ENCODE measurements at places on chromosomes 5 and 9.

GRCh38 chr9:137638680-137639079 lies 19.9 kb downstream of the EHMT1 start:
- no peak for DNase-seq

DNA sequence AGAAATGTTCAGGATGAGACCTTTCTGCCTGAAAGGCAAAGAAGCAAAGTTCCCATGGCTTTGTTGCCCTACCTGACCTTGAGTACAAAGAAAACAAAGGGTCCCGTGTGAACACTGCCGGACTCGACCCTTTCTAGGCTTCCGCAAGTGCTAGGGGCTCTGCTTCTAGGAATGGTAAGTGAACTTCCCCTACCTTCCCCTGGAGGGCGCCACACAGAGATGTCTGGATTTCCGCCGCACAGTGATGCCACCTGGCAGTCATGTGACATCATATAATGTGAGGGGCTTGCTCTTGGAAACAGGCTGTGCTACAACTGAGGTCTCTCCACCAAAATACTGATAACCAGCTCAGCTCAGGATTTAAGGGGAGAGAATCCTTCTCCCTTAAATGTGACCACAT lies 56.6 kb downstream of the HSD17B3 start:
- no peak for DNase-seq

GRCh38 chr5:113181853-113182490 lies 205.4 kb downstream of the DCP2 start:
- DNase-seq, result no peak

DNA sequence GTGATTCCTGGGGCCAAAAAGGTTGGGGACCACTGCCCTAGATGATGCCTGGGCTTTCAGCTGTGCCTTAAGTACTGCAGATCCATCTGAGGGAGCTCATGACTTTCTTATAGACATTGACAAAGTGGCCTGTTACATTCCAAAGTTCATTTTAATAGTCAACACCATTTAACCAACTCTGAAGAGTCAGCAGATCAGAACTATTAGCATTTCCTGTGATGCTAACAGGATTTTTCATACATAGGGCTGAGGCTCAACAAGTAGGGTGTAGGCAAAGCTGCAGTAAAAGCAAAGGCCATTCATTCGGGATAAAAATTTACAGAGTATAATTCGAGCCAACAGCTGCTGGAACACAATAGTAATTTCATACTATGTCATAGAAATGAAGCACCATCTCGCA lies 105.4 kb downstream of the LPAR1 start:
- DNase-seq, result no peak

GRCh38 chr9:75176037-75176436 lies 87.7 kb downstream of the OSTF1 start:
- DNase-seq, result no peak

- no peak for DNase-seq
These were observed 21.4 kb downstream of the ZNF608 start for GRCh38 chr5:124725040-124725434.

DNA sequence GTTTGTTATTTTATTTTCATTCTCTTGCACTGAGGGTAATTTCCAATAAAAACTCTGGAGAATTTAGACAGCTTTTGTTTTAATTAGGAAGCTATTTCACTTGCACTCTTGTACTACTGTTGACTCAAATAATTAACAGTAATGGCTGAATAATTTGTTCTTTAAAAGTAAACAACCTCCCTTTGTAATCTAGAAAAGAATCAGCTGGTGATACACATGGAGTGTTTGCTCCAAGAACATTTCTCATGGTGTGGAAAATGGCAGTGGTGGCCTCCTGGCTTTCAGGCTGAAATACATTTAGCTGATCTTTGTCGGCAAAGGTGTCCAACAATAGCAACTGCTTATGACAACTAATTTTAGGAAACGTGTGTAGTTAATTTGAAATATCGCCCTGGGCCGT lies 129.4 kb downstream of the C9orf152 start:
- DNase-seq, result no peak

DNA sequence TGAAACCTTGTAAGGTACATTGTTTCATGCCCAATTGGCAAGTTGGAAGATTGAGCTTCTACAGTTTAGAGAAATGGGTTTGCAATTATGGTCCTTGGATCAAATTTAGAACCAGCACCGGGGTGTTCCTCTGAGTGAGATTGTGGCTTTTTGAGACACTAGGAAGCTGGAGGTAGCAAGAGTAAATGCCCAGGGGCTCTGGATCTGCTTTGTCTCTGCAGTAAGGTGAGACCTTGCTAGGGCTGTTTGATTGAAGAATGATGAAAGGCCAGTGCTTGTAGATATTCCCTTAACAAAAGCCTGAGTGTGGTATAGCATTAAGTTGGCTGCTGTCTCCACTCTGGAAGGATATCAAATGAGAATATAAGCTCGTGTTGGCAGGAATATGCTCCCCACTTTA lies 36.0 kb downstream of the WWC1 start:
- DNase-seq, result no peak

DNA sequence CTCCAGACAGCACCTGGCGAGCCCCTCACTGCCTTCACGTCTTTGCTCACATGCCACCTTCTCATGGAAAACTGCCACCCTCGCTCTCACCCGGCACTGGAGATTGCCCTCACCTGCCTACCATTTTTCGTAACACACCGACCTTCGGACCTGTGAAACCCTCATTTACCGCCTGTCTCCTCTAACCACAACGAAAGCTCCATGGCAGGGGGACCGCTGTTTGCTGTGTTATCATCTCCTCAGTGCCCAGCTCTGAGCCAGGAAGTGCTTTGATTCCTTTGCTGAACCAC lies 109.2 kb upstream of the PHYKPL start:
- DNase-seq, result no peak

DNA sequence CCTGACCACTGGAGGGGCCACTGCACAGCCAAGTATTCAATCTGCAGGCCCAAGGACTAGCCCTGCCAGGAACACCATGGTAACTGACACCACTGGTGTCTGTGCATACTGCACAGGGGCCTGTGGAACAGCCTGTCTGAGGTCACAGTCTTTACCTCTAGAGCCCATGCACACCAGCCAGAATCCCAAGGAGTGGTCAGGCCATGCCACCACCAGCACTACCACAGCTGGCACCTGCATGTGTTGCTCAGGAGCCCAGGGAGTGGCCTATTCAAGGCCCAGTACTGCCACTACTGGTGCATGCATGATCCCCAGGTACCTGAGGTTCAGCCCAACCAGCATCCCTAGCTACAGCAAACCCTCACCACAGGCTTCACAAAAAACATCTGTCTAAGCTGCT lies 546.0 kb upstream of the RGMB start:
- no peak for DNase-seq

- no peak for DNase-seq
These were observed 422.5 kb downstream of the KDM4C start for GRCh38 chr9:7180247-7180646.

DNA sequence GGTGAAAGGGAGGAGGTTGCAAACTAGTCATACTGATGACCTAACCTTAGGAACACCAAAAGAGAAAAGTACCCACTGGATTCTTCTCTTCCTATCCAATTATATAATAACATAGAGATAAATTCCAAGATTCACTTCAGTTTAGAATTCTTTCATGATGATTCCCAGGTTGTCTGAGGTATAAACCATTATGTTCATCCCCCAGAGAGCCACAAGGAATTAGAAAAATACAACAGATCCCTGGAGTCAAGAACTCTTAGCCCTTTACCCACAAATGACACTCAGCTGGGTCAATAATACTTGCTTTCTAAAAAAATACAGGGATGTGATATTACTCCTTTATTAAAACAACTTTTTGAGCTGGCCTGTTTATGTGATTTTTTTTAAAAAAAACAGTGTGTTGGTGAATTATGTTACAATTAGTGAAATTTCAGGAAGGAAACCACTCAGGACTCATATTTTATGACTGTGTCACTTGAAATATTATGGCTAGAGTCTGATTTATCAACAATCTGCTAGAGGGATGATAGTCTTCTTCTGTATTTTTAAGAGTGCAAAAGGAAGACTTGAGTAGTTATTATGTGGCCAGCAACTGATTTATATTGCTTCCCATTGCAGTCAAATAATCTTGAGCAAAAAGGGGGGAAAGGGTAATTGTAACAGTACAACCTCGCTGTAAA lies 338.2 kb downstream of the NFIB start:
- no peak for DNase-seq

DNA sequence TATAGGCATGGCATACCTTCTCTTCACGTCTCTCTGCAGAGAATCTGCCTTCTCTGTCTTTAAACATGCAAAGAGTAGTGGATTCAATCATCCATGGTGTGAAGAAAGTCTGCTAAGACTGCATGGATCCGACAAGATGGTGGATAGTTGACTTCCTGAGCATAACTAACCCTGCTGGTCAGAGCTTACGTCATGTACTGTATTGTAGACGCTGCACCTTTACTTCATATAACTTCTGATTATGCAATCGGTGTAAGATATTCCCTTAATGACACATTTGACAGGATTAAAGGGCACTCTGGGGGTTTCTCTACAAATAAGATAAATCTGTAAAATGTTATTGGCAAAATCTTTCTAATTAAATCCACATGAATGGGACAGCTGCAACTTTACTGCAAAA lies 240.3 kb upstream of the NREP start:
- no peak for DNase-seq

DNA sequence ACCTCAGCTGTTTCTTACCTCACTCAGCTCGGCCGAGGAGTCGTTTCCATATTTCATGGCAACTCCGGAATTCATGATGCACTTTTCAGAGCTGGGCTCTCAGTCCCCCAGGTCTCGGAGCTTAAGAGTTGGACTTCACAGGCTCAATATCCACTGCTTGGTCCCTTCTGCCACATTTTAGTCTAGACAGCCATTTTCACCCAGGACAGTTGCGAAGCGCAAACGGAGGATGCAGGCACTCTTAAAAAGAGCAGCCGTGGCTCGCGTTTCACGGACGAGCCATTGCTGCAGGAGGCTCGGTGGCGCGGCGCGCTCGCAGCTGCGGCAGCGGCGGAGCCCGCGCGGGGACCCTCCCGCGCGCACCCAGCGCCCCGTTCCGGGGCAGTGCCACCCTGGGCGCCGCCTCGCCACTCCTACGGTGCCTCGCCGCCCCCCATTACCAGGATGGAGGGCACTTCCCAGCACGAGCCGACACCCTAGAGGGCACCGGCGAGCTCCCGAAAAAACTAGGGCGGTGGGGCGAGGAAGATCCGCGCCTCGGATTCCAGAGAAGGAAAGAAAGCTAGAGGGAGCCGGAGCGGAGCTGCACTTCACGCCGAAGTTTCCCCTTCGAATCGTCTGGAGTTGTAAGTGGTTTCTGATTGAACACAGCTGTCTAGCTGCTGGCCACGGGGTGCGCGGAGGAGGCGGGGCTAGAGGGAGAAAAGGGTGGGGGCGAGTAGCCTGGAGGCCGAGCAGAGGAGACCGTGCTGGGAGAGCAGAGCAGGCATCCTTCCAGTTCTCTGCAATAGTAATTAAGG lies 140.3 kb downstream of the TSSK1B start:
- peak; percentile 59 for DNase-seq

DNA sequence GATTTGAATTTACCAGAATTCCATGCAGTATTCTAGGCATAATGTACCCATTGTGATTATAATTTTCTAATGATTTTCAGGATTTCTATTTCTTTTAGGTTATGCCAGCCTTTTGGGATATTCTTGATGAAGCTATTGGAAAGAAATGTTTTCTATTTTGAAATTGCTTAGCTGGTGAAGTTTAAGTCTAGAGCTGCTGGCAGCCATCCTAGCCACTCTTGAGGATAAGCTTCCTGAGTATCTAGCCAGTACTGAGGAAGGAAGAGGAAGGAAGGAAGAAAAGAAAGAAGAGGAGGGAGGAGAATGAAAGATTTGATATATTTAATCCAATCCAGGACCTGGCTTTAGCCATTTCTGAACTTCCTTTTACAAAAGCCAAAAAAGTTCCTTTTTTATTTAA lies 142.1 kb upstream of the DAB2 start:
- DNase-seq, result no peak

GRCh38 chr9:91815896-91816295 lies 134.1 kb downstream of the ROR2 start:
- DNase-seq, result no peak

DNA sequence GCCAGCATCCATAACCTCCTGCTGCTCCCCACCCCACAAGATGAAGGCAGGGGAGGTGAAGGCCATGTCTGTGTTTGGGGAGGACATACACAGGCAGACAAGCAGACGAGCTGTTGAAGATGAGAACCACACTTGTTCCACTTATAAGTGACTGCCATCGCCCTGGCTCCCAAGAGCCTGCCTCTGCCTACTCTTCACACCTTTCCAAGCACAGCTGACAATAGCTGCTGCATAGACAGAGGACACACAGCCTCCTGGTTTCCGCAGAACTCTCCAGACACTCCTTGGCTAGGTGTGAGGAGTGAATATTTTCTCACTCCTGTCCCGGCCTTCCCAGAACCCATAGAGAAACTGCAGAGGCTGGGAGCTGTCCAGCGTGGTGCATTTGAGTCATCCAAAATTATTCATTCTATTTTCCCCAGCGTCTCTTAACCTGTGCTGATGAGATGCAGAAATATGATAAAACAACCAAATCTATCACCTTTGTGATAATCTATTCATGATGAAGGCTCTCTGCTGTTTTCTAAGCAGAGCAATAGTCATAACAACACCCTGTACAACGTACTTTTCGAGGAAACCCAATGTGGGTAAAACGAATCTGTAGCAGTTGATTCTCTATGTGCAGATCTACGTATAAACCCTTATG lies 24.7 kb downstream of the KLF9 start:
- DNase-seq, result no peak

- DNase-seq, result no peak
These were observed 16.1 kb downstream of the GFI1B start for GRCh38 chr9:132994410-132995120.

- DNase-seq, result no peak
These were observed 95.4 kb upstream of the MINAR2 start for GRCh38 chr5:129652349-129653056.
